ENCODE measurements at places on chromosomes 12 and 14.

GRCh38 chr14:64614805-64615391, 65.1 kb downstream of the PPP1R36 start:
- no peak for DNase-seq

- no peak for DNase-seq
Measured at GRCh38 chr14:64638625-64639024, 65.6 kb upstream of the PLEKHG3 start.

DNA sequence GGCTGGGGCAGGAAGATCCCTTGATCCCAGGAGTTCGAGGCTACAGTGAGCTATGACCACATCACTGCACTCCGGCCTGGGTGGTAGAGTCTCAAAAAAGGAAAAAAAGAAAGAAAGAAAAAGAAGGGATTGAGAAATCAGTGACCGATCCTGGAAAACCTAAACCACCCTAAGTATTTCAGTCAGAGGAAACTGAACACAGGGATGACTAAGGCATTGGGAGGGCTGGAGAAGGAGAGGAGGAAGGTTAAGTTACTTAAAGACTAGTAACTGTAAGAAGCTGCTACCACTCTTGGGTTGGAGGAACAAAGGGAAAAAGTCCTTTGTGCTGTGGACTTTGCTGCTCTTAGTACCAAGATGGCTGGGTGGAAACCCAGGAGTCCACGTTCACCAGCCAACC, 10.6 kb downstream of the HHIPL1 start:
- no peak for DNase-seq

- no peak for DNase-seq
Measured at GRCh38 chr12:44972746-44973421, 78.0 kb downstream of the DBX2 start.

GRCh38 chr12:71010143-71010479, 89.6 kb upstream of the PTPRR start:
- no peak for DNase-seq

DNA sequence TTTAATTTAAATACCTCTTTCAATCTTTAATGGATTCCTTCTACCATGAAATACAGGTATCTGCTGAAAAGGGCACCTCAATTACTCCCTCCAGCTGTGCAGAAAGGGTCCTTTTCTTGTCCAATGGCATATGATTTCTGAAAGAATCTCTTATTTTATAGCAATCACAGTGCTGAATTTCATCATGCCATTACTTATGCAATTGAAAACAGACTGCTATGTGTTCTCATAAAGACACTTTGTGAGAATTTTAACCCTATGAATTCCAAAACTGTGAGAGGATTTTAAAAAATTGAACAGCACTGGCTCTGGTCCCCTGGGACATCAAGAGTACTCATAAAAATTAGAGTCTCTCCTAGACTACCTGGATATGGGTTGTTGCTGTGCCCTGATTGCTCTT, 45.9 kb upstream of the CNOT2 start:
- DNase-seq = no peak

GRCh38 chr12:96395236-96395635, 5.0 kb downstream of the CDK17 start:
- DNase-seq = no peak

DNA sequence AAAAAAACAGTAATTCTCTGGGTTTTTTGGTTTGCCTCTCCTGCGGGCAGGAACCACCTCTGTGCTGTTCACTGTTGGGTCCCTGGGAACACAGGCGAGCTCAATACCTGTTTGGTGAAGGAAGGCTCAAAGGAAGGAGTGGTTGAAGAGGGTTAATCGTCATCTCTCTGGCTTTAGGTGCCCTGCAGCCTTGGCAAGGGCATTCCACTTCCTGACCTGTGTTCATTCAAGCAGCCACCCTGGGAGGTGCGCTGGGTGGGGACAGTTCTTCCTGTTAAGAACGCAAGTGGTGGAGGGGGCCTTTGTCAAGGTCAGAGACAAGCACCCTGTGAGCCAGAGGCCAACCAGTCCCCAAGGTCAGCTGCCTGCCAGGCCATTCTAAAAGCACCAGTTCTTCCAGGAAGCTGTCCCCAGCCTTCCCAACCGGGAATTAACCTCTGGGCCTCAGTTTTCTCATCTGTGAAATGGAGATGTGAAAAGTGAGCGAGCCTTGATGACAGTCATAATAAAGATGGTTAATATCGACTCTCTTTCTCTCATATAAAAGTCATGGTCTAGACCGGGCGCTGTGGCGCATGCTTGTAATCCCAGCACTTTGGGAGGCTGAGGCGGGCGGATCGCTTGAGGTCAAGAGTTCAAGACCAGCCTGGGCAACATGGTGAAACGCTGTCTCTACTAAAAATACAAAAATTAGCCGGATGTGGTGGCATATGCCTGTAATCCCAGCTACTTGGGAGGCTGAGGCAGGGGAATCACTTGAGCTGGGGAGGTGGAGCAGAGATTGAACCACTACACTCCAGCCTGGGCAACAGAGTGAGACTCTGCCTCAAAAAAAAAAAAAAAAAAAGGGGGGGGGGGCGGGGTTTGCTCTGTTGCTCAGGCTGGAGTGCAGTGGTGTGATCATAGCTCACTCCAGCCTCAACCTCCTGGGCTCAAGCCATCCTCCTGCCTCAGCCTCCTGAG, 6.1 kb downstream of the RHOF start:
- DNase-seq = no peak
